Dorsolateral prefrontal cortex (tissue), 122 donors: ENCODE measurements at places on chromosomes 1 and 21.

GRCh38 chr1:218255090-218255489 is 30.0 kb upstream of the RRP15 start:
- DNase-seq: no peak

GRCh38 chr21:31349208-31349607 is 5.1 kb upstream of the TIAM1 start:
- DNase-seq: no peak

DNA sequence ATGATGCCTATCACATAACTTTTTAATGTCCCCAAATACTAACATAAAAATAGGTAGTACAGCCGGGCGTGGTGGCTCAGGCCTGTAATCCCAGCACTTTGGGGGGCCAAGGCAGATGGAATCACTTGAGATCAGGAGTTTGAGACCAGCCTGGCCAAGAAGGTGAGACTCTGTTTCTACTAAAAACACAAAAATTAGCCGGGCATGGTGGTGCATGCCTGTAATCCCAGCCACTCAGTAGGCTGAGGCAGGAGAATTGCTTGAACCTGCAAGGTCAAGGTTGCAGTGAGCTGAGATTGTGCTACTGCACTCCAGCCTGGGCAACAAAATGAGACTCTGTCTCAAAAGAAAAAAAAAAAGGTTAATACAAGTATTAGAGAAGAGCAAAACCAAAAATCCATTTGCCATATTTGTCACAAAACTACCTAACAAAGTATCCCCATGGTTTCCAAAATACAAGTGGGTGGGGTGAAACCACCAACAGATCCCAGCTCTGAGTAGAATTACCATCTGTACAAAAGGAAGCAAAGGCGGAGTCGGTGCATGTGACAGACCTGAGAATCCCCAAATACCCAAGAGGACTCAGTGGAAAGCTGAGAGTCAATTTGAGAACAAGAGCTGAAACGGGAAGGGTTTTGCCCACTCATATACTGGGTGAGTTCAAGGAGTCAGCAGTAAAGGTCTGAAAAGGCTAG is 113.2 kb downstream of the TOMM20 start:
- no peak for DNase-seq

GRCh38 chr1:103489935-103490334 is 35.6 kb upstream of the RNPC3 start:
- DNase-seq: no peak

DNA sequence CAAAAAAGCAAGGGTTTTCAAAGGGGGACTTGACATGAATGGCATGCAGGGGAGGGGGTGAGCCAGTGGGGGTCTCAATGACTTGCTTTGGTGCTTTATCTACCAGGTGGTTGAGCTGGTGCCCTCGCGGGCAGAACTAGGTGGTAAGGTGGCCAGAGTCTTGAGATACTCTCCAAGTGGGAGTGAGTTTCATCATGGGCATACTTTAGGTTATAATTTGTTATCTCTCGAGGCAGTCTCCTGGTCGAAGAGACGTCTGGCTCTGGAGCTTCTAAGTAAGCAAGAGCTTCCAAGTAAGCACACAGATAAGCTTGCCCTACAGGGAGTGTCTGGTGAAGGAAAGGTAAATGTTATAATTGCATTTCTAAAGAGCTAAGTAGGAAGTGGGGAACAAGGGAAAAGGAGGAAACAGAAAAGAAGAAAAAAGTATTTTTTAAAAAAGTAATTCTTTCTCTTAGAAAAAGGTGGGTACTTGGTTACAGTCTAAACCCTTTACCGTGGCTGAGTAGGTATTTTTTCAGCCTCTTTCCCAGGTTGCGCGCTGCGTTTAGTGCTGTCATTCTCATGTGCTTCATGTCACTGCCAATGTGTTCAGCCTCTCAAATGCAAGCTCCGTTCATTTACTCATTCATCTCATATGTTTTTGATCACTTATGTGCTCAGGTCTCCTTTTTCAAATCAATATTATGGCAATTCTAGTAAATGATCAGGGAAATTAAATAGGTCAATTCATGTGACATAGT is 31.6 kb upstream of the DNAJC6 start:
- DNase-seq: no peak

DNA sequence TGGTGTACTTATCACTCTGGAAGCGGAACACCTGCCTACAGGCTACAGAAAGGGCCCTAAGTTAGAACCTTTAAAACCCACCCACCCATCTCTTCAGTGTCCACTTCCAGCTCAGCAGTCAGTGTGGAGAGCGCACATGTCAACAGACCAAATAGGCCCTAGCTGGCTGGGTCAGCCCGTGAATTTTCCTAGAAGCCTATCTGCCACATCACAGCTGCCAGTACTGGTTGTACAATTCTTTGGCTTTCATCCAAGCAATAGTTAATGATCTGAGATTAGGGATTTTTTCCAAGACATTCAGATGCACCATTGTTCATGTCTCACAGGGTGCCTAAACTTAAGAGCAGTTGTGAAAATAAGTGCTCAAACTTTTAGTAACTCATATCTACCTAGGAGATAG is 197.1 kb downstream of the KCNK2 start:
- DNase-seq: no peak

- no peak for DNase-seq
Observed at GRCh38 chr1:173823781-173824314, 625 bp upstream of the DARS2 start.

DNA sequence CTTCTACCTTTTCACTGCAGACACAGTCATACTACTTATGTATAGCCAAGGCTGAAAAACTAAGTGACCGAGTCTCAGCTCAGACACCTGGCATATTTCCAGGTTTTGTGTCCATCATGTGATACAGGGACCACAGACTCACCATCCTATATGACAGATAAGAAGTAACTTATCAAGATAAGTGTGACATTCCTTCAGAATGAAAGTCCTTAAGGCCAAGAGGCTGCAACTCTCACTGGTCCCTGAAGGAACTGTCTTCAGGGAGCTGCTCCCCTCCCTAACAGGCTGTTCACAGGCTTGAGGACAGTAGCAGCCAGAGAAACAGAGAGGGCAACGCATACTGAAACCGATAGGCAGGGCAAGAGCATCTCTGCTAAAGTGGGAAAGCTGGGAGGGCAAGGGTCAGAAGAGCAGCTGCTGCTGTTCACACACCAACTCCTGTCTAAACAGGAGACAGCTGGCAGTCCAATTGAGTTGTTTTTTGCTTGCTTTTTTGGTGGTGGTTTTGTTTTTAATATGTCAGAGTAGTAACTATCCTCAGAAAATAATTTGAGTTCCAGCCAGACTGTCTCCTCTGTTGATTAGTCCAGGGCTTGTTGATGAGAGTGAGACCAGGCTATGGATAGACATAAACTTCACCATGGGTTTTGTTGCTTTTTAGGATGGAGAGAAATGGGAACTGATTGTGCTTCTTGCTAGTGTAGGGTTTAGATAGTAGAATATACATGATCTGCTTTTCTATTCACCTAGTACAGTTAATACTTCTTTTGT is 67.7 kb downstream of the MACF1 start:
- no peak for DNase-seq

DNA sequence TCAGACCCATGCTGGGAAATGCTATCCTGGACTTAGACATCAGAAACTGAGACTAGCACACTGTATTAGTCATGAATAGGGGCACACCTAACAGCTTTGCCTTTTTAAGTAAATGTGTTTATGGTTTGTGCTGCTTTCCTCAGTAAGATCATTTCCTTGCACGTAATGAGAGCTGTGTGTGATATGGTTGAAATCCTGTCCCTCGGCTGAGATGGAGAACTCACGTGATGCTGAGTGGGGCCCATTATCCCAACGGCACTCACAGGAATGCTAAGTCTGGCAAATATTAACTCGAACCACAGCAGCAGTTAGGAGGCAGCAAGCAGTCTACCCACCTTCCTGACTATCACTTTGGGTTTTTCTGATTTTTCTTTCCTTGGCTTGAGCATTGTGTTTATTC is 38.2 kb downstream of the BCL9 start:
- no peak for DNase-seq

GRCh38 chr1:161226759-161227158 is 899 bp downstream of the TOMM40L start:
- no peak for DNase-seq

- no peak for DNase-seq
Observed at GRCh38 chr1:63799820-63800219, 26.0 kb downstream of the ROR1 start.

- no peak for DNase-seq
Observed at GRCh38 chr1:204121840-204122555, 29.8 kb downstream of the ETNK2 start.

DNA sequence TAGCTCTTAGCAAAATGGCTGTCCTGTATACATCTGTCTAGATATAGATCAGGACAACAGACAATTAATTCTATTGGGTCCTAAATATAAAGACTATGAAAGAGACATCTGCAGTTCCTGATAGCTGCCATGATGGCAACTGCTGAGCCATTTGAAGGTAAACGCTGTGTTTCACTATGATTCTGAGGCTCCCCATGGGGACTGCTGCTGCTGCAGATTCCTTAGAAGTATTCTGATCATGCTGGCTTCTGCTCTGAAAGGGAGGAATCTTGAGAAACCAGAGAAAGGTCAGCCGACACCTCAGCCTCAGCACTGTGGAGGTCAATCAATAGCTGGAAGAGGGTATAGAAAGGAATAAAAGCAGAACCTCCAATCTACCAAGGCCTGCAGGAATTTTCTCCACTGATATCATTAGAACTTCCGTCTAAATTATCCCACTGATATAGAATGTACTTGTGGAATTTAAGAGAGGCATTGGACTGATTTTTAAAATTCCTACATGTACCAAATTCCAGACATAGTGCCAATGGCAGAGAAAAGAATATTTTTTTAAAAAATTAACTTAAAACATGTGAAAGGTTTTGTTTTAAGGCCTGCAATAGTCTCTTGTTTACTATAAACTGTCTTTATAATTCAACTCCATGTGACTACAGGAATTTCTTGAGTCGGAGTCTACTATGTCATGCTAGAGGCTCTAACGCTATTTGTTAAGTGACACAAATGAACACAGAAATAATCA is 53.2 kb downstream of the DDAH1 start:
- DNase-seq: no peak
